ENCODE measurements at places on chromosomes 7 and 10. TPM values are rescaled to one million over a fixed set of nuclear protein-coding genes. Genes with fewer than 3 reads are reported as not detected.

Gene MPP7
- total RNA-seq = 0.23 TPM

Gene SERPINE1
- 933 TPM for total RNA-seq

Gene GDF2
- not detected for total RNA-seq

Gene GATA3
- 4.0 TPM for total RNA-seq

Gene METTL27
- 9.8 TPM for total RNA-seq

Gene AKR1D1
- total RNA-seq = not detected

Gene TPK1
- total RNA-seq = 1.4 TPM

Gene FZD8
- 8.7 TPM for total RNA-seq

Gene H2BK1
- total RNA-seq = not detected

Gene INPP5F
- total RNA-seq = 8.4 TPM

Gene KCP
- 0.18 TPM for total RNA-seq

Gene ZNF783
- total RNA-seq = 5.1 TPM

Gene UCMA
- not detected for total RNA-seq

Gene RAB11FIP2
- 15.5 TPM for total RNA-seq

Gene GJD4
- not detected for total RNA-seq

Gene KCNIP2
- 0.66 TPM for total RNA-seq

Gene AOAH
- total RNA-seq = not detected

Gene PPP1R17
- not detected for total RNA-seq

Gene TMEM26
- total RNA-seq = 0.08 TPM

Gene VAX1
- total RNA-seq = 1.7 TPM

Gene CCL24
- total RNA-seq = not detected

Gene HIPK2
- 23.3 TPM for total RNA-seq

Gene EN2
- 1.0 TPM for total RNA-seq

Gene AGAP9
- total RNA-seq = 9.7 TPM

Gene GPC2
- 1.1 TPM for total RNA-seq

Gene CAMK1D
- 8.8 TPM for total RNA-seq

Gene NPY
- not detected for total RNA-seq

Gene MACC1
- total RNA-seq = not detected
